ENCODE measurements at places on chromosomes 11 and 22.

DNA sequence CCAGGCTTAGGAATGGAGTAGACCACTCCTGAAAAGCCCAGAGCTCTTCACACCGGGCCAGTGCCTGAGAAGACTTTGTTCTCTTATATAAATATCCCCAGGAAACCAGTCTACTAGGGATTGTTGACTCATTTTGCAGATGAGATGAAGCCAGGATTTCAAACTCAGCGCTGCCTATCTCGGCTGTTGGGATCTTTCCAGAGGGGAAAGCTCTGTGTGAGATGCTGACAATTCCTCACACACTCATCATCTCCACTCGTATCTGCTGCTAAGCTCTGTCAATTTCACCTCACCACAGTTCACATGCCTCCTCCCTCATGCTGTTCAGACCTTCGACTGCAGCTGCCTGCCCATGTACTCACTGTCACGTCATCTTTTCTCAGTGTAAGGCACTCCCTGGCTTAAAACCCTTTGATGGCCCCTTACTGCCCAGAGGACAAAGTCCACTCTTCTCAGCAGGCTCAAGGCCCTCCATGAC is 12.5 kb downstream of the USH1C start:
- DNase-seq = no peak

DNA sequence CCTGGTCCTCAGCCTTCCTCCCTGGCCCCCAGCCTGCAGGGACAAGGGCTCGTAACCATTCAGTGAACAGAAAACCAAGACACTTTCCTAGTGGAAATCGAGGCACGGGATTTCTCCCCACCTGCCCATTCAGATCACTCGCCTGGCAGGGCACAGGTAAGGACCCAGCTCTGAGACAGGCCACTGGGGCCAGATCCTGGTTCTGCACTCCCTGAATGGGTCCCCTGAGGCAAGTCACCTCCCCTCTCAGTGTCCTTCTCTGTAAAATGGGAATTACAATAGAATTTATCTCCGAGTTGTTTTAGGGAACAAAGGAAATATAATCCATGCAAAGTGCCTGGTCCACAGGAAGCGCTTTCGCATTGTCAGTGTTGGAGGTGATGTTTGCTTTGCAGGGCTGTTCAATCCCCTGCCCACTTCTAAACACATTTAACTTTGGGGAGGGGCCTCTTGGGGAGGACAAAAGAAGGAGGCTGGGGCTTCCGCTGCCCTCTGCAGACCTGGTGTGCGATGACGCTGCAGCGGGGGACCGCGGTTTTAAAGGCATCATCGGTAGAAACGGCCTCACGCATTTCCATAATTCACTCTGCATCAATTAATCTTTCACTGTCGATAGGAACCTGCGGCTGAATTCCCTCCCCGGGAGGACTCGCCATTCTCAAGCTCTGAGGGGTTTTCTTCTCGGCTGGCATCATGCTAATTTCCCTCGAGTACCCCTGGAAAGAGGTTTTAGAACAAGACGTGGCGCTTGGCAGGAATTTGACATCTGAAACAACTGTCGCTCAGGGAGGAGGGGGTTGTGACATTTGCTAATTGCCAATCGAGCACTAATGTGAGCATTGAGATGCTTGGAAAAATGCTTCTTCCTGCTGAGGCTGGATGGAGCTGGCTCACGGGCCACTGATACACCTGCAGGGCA is 70.4 kb upstream of the FGF3 start:
- DNase-seq = no peak

- DNase-seq = peak; percentile 96
Observed at GRCh38 chr22:24434471-24435322, 7.3 kb downstream of the ADORA2A start.

DNA sequence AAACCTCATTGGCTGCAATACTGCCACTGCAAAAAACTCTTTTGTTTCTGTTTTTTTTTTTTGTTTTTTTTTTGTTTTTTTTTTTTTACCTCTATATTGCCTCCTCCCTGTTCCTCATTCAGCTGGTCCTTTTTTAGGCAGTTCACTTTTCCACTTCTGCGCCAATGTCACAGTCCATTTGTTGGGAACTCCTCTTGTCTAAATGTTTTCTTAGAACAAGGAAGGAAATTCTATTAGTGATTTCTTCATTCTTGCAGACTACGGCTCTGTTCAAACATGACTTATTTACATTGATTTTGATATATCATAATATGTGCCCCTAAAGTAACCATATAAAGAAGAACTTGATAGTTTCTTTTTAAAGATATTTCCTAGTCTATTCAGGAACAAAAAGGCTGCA is 2.9 kb downstream of the FAM118B start:
- DNase-seq = peak; percentile 25

- no peak for DNase-seq
Observed at GRCh38 chr11:93718057-93718563, 23.2 kb downstream of the TAF1D start.

DNA sequence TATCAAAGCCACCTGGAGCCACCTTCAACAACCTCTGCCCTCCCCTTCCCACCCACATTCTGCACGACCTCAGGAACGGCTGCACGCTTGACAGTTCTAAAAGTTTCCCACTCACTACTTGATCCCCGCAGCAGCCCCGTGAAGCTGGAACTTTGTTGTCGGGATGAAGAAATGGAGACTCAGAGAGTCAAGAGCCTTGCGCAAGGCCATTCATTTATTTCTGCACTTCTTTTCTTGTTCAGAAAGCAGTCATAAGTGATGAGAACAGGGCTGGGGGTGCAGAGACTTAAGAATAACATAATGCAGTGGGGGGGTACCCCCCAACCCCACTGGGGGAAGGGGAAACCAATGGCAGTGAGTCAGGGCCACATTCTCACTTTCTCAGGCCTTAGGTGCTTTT is 2.2 kb upstream of the ZFTA start:
- DNase-seq = no peak

GRCh38 chr11:23976426-23976825 is 520.4 kb upstream of the LUZP2 start:
- DNase-seq = no peak

Measured in suppressor macrophage treated with lipopolysaccharide for 4 hours (primary cell).